ENCODE measurements at places on chromosomes 6 and 20.

- no peak for DNase-seq
These were observed 338.0 kb downstream of the ADGRB3 start for GRCh38 chr6:68973066-68973465.

DNA sequence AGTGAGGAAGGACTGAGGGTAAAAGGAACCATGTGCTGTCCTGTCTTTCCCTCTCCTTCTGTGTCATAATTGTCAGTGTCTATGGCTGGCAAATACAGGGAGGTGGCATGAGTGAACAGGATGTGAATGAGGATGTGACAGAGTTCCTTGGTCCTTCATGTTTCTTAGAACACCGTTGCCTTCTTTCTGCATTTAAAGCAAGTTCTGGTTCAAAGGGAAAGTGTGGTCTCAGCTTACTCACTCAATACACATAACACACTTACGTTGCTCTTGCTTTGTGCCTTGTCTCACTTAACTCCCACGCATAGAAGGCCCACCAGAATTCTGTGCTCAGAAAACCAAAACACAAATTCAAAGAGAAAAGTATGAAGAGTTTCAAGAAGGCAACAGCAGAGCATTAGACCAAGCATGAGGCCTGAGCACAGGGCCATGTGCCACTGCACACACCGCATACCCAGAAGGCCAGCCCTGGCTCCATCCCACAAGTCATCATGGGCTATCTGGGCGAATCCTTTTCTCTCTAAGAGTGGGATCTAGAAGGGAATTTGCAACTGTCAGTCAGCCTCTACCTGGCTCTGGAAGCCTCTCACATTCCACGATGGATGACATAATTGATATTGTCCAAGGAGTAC, 38.9 kb upstream of the SAYSD1 start:
- no peak for DNase-seq

DNA sequence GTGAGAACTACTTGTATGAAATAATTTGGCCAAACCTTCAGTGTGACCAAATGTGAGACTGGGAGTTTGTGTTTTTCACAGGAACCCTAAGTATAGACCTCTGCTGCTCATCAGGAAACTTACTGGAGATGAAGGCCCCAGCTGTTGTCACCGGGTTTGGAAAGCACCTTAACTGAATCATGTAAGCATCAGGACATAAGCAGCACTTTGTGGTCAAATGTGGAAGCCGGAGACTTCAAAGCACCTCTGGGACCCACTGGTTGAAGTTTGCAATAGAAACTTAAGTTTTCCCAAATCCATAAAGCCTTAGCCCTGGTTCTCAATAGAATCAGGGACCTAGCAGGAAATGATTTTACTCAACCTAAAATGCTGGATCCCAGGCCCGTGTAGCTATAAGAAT, 14.3 kb downstream of the TTPAL start:
- no peak for DNase-seq

DNA sequence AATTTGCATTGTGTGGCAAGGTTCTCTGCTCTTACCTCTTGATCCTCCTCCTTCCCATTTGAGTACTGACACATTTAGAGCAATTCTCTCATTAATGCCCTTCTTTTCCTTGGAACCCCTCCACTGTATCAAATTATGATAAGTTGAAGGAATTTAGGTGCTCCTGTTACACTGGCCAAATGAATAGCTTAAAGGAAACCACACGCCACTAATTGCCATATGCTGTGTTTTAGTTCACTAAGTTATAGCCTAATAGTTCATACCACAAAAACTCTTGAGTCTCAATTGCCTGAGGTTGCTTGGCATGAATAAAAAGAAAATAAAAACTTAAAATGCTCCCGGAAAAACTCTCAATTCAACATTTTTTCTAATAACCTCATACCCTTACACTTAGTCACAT, 1239.3 kb downstream of the EPHA7 start:
- DNase-seq: no peak

GRCh38 chr6:75504465-75505222, 11.0 kb upstream of the FILIP1 start:
- DNase-seq: no peak

DNA sequence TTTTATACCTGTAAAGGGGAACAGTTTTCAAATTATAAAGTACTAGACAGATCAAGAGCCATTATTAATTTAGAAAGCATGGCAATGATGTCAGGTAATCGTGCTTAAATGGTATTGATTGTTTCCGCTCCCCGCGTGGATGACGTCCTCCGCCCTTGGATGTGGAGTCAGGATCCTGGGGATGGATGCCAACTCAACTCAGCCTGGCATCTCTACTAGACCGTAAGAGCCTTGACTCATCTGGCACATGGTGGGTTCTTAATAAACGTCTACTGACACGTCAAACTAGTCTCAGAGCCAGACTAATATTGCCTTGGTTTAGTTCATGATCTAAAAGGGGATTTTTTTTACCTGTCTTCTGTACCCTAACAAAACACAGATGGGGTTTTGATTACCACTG, 80.2 kb downstream of the LRFN2 start:
- no peak for DNase-seq

- no peak for DNase-seq
These were observed 721.6 kb downstream of the KIF16B start for GRCh38 chr20:15851576-15852215.

- DNase-seq: no peak
These were observed 368.5 kb downstream of the TBC1D32 start for GRCh38 chr6:120965814-120966213.

GRCh38 chr6:140599916-140600315, 1225.5 kb upstream of the CITED2 start:
- DNase-seq: no peak

GRCh38 chr6:151322570-151322969, 68.8 kb downstream of the ZBTB2 start:
- DNase-seq: no peak
